ENCODE measurements at places on chromosomes 3 and 15.

DNA sequence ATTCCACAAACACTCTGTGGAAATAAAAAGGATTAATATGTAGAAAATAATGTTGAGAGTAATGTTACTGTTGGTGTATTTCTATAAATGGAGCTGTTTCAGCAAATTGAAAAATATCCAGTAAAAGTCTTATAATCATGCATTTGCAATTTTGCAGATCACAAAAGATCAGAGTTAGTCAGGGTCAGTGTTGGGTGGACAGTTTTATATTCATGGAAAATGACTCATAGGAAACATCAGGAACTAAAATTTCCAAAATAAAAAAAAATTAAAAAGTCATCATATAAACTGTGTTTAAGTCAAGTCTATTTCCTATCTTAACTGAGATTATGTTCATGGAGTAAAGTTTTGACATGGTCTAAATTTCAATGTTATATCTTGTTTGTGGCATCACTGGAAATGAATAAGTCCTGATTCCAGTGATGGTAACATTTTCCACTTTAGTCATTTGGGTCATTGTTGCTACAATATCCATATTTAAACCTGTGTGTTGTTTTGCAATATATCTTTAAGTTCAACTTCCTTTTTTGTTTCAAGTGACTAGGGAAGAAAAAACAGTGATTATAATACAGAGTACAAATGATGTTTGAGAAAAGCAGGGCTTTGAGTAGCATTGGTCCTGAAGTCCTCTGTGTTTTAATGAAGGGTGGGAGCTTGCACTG, 37.8 kb downstream of the MITF start:
- DNase-seq = no peak

DNA sequence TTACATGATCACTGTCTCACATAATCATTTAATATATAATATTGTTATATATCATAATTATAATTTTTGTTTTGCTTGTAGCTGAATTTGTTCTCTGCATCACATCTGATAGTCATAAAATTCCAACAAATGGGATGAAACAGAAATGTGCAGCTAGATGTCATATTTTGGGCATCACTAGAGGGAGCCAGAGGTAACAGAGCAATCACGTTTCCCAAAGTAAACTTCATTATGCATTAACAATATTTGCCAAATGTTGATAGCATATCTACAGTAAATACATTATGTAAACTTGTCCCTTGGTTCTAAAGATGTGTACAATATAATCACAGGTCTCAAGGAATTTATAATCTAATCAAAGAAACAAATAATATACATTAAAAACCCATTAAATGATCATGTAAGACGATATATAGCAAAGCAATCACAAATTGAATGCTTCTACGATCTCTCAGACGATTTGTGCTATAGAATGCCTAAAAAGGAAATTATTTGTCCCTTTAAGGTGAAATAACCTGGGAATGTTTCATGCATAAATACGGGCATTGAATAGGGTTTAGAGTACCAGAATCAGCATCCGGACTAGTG, 234.2 kb upstream of the MCTP2 start:
- no peak for DNase-seq

- no peak for DNase-seq
Measured at GRCh38 chr3:102129760-102130608, 280.7 kb downstream of the NFKBIZ start.

GRCh38 chr15:60751985-60752952, 273.3 kb upstream of the ICE2 start:
- DNase-seq = no peak

DNA sequence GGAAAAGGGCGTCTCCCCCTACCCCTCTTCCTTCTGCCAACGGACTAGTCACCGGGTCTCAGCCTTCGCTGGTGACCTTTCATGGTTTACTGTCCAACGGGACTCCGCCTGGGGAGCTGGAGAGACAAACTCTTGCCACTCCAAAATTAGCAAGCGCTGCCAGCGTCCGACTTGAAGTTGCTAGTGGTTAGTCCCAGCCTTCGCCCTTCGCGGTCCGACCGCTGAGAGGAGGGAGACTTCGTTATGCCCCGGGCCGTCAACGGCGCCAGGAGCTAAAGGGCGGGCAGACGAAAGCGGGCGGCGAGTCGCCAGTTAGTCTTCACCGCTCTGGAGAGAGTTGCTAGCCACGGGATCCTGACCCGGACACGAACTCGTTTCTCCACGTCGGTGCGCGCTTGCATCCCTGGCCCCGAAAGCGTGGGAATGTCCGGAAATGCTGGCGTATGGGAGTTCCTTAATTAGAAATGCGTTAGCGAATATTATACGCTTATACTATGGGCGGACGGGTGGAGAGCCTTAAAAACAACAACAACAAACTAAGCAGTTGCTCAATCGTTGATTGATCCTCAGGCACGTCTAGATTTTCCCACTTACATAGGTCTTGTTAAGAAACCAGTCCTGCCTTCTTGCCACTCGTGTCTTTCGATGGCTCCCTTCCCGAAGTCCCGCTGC, 716 bp downstream of the SMC4 start:
- DNase-seq = peak; percentile 57

- DNase-seq = no peak
Measured at GRCh38 chr15:48823237-48823636, 12.4 kb upstream of the CEP152 start.

DNA sequence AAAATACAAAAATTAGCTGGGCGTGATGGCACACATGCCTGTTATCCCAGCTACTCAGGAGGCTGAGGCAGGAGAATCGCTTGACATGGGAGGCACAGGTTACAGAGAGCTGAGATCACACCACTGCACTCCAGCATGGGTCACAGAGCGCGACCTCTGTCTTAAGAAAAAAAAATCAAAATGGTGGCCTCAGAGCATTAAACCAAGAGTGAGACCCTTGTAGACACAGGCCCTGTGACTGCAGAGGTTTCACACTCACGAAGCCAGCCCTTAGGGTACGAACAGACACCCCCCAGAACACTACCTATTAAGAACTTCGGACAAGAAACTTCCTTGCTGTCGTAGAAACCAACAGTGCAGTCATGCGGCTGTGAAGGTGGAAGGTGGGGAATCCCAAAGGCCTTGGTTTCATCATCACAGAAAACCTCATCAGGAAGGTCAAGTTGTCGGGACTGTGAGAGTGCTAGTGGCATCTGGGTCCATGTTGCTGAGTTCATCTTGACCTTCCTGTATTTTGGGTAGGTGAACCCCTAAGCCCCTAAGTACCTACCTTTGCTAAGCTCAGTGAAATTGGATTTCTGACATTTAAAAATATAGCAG, 4.8 kb upstream of the PDE8A start:
- no peak for DNase-seq

GRCh38 chr3:101720851-101721840, 3.3 kb upstream of the CEP97 start:
- DNase-seq = peak; percentile 25

GRCh38 chr3:48157202-48157840, 30.9 kb downstream of the CDC25A start:
- DNase-seq = no peak

DNA sequence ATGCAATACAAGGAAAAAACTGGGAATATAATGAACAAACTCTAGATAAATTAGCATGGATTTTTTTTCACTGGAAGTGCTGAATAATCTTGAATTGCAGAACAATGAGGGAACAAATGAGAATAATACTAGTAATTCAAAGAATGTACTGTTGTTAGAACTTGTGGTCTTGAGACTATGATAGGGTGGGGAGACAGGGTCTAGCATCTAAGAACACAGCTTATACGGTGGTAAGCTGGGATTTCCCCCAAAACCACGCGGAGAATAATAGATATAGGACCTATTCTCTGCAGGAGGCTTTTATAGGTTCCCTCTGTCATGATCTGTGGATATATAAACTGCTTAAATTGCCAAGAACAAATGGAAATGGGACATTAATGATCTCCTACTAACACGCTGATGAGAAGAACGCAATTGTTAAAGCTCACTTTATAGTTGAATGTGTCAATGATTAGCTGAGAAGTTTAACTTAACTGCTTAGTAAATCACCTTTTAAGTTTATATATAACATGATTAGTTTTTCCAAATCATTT, 692.3 kb downstream of the ZPLD1 start:
- no peak for DNase-seq

DNA sequence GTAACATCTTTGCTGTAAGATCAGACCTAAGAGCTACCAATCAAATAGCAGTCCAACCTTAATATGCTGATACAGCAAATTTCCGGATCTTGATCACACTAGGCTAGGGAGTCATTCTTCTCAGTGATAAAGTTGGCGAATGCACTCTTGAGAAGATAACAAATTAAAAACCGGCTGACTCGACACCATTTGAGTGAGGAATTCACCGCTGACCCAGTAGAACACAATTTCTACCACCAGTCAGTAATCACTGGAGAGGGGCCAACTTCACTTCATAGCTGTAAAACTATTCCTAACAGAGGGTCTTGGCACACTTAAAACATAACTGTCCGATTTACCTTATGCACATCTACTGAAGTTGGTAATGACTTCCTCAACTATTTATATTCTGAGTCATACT, 47.2 kb downstream of the MEIS2 start:
- DNase-seq = no peak

GRCh38 chr15:95501865-95502264, 828.6 kb upstream of the NR2F2 start:
- no peak for DNase-seq

DNA sequence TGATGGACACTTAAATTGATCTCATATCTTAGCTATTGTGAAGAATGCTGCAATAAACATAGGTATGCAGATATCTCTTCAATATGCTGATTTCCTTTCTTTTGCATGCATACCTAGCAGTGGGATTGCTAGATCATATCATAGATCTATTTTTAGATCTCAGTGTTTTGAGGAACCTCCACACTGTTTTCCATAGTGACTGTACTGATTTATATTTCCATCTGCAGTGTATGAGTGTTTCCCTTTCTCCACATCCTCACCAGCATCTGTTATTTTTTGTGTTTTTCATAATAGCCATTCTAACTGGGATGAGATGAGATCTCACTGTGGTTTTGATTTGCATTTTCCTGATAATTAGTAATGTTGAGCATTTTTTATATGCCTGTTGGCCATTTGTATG, 17.1 kb upstream of the RASA2 start:
- no peak for DNase-seq

DNA sequence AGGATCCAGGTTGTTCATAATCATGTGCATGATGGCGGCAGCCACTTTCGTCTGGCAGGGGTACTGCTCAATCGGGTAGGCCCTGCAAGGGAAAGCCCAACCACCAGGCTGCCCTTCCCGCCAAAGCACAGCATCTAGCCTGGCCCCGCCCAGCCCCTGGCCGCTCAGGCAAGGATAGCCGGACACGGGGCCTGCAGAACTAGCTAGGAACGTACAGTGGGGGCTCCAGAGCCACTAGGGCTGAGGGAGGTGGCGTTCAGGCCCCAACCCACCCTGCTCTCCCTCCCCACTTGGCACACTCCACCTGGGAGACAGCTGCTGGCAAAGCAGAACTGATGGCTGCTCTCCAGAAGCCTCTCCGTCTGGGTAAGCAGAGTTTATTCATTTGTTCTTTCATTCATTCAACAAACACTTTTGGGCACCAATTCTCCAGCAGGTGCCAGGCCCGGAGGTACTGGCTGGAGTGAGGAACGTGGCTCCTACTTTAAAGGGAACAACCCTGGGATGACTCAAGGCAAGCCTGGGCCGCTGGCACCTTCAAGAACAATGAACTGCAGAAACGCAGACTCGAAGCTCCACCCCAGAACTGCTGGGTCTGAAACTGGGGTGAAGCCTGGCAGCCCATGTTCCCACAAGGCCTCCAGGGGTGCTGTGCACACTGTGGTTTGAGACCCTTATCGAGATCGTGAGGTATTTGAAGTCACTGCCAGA, 7.8 kb downstream of the UROC1 start:
- DNase-seq = no peak

DNA sequence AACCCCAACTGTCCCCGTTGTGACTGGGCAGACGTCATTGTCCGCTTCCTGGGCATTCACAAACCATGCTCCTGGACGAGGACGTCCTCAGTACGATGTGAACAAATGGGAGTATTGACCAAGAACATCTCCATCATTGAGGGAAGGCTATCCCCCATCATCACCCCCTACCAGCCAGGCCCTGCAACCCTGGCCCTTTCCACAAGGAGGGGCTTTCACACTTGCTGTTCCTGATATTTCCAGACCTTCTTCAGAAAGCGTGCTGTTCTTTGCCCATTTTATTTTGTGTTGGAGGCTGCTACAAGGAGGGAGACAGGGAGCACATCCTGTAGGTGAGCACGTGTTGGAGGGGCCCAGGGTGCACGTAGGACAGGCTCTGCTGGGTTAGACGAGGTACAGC, 277.0 kb upstream of the LRRC3B start:
- no peak for DNase-seq

GRCh38 chr15:69553686-69554085, 101.1 kb downstream of the RPLP1 start:
- no peak for DNase-seq

DNA sequence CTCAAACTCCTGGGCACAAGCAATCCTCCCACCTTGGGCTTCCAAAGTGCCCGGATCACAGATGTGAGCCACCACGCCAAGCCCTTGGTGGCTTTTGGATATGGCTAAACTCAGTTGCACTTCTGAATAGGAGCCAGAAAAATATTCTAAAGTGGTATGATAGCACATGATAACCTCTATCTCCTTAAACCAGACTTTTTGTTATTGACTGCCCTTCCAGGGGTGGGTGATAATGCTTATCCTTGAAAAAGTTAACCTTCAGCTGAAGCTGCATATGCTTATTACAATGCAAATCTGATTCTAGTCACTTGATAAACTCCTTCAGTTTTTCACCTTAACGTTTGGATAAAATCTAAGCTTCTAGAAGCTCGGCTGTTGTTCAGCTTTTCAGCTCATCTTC, 6.3 kb downstream of the CCNB2 start:
- DNase-seq = no peak

All from MM.1S (cell line).